ENCODE measurements at places on chromosomes 16 and 17. TPM values are rescaled to one million over a fixed set of nuclear protein-coding genes. Genes with fewer than 3 reads are reported as not detected.

GRCh38 chr17:42850954-42851353, at the start of gene AOC3:
TSS of gene AOC3 (plus strand) at chr17:42851199. CDS start at chr17:42851344, 145 bp downstream.
- DNase-seq: no peak

- DNase-seq: no peak
Observed at GRCh38 chr17:41147531-41148204, 2.0 kb downstream of the KRTAP4-5 start.

DNA sequence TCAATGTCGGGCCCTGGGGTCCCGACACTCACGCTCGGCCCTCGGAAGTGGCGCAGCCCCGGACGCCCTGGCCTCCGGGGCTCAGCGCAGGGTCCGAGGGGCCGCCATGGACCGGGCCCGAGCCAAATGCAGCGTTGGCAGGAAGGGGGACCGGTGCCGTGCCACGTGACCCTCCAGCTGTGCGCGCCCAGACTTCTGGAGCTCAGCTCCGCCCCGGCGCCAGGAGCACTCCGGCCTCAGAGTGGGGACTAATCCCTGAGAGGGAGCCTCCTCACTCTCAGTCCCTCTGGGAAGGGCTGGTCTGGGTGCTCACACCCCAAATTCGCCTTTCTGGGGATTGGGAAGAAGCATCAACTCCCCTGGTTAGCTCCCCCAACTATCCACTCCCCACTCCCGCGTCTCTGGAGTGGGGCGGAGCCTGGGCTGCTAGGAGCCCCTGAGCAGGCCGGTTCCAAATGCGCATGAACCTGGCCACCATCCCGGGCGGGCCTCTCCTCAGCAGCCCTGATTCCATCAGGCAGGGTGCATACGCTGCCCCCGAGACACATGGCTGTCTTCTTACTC, at the start of gene B3GNT9:
Gene B3GNT9 (minus strand): TSS at position 166 of the 564 bp plus-strand sequence. CDS start 513 bp downstream, outside the sequence.
- peak; percentile 87 for DNase-seq

METRN gene
- 82.0 TPM for polyA plus RNA-seq

DNA sequence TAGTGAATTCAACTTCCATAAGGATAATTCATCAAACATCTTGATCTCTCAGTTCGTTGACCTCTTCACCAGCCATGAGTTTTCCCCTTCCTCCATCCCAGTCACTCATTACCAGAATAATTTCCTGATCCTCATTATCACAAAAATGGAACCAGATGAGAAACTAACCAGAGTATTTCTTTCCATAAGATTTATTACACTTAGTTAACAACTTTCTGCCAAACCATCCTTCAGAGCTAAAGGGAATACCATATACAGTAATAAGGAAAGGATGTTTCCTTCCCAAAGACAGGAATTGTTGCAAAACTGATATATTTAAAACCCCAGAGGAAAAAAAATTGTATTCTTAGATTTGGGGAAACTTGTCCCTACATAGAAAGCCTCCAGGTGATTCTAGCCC, 8.6 kb downstream of the KRTAP29-1 start:
- DNase-seq: no peak

DNA sequence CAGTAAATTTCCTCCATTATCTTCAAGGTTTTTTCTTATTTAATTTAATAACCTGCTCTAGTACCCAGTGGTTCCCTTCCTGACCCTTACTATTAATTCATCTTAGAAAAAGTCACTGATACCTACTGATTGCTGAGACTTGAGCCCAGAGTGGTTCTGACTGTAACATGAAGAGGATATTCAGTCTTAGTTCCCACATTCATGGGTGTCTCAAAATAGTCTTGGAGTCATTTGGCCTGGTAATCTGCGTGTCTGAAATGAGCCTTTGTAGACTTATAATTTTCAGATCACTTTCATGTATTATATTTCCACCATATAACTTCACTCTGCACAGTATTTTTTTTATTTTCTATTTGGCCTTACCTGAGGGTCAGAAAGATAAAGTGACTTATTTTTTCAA, 732.0 kb upstream of the KIF2B start:
- no peak for DNase-seq

GRCh38 chr17:61402978-61403800, 3.5 kb downstream of the TBX2 start:
- no peak for DNase-seq

DNA sequence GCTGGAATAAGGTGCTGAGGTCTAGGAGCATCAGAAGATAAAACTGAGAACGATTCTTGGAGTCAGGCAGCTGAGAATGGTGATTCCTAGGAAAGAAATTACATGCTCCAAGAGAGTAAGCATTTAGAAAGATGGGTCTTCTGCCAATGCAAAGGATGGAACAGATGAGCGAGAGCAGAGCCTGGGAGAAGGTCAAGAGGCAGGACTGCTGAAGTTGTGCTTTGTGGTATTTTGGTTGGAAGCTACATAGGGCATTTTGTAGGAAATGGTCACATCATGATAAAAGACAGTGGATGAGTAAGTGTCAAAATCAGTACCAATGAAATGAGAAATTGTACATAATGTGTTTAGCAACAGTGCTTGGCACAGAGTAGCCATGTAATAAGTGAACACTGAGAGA, 1.4 kb upstream of the CRYM start:
- DNase-seq: no peak

- DNase-seq: no peak
Observed at GRCh38 chr17:40873801-40874200, 6.8 kb upstream of the KRT12 start.

GRCh38 chr16:30473231-30474073, 910 bp downstream of the ITGAL start:
- DNase-seq: no peak

DLX3 gene
- 0.33 TPM for polyA plus RNA-seq

GRCh38 chr16:84548971-84549844, 44.7 kb upstream of the MEAK7 start:
- no peak for DNase-seq

DNA sequence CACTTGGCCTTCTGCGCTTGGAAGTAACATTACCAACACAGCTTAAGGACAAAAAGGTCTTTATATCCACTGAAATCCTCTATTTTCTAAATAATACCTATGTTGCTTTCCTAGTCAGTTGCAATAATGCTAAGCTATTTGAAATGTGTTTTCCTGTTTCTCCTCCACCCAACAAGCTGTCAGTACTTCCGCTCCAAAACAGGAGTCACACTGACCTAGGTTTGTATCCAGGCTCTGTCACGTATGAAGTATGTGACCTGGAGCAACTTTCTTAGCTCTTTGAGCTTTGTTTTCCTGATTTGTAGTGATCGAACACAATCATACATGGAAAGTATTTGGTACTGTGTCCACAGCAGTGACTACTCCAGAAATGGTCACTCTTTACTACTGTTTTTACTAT, 24.3 kb upstream of the MYLK3 start:
- no peak for DNase-seq

KIF19 gene
- 5.7 TPM for polyA plus RNA-seq

GRCh38 chr16:54066451-54067105, 220.0 kb downstream of the IRX3 start:
- DNase-seq: no peak

- DNase-seq: no peak
Observed at GRCh38 chr16:89326721-89327120, 109.2 kb downstream of the ZNF778 start.

DNA sequence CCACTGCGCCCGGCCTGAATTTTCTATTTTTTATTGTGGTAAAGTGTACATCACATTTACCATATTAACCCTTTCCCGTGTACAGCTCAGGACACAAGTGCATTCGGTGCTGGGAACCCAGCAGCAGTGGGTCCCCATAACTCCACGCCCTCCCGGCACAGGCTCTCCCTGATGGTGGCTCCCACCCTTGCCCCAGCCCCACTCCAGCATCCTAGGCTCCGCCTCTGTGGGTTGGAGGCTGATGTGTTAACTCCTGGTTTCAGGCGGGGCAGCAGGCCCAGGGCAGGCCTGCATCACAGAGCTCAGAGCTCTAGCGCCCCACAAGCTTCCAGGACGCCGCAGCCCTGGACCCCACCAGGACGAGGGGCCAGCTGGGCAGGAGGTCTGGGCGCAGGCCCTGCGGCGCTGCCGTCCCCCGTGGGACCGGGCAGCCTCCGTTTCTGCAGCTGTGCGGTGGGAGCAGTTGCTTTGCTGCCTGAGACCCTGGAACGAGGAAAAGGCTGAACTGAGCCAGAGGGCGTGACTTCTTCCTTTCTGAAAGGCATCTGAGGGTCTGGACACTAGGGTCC, 19.6 kb downstream of the ZFPM1 start:
- DNase-seq: no peak

SMURF2 gene
- polyA plus RNA-seq: 6.0 TPM

CRHR1 gene
- polyA plus RNA-seq: not detected

TMEM106A gene
- 6.8 TPM for polyA plus RNA-seq

DNA sequence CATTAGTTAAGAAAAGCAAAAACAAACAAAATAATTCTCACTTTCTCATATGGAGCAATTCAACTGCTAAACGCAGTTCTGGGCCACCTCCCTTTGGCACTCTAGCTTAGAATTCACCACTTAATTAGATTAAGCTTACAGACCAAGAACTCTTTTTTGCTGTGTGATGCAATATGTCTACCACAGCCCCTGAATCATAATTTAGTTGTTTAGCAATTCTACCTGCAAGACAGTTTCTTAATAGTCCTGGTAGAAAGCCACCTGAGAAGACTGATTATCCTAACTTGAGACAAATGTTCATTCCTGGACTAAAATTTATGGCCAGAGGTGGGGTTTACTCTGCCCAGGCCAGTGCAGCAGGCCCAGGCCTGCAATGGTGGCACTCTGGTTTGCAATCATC, 205.9 kb downstream of the HS3ST3A1 start:
- no peak for DNase-seq

GRCh38 chr17:68033636-68034451, 1.7 kb upstream of the KPNA2 start:
- no peak for DNase-seq

CD300E gene
- 0.31 TPM for polyA plus RNA-seq

DNA sequence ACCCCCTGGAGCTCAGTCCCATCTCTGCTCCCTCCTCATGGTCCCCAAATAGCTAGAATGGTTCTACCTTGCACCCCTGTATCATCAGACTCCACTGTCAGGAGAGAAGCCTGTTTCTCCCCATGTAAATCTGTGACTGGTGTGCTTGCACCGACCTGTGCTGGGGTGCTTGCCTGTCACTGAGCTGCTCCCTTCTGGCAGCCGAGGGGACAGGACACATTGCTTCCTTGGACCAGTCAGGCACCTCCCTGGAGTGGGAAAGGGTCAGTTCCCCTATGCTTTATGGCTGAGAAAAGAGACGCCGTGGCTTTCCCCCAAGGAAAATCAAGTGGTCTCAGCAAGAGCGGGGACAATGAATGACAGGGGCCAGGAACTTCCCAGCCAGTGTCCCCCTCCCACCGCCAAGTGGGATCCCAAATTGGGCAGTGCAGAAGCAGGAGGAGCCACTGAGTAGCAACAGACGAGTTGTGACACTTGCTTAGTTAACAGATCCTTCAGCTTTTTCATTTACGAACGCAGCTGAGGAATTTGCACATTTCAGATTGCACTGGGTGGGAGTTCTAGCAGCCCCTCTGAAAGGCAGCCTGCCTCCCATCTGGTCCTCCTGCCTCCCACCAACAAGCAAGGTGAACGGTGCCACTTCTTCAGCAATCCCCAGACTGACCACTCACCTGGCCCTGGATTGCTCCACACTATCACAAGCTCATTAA, 156.4 kb downstream of the KATNIP start:
- DNase-seq: no peak

- no peak for DNase-seq
Observed at GRCh38 chr16:68388124-68388523, 60.2 kb downstream of the SMPD3 start.

- DNase-seq: no peak
Observed at GRCh38 chr16:76926595-76926994, 264.4 kb upstream of the MON1B start.

- DNase-seq: no peak
Observed at GRCh38 chr17:32875923-32876416, 954 bp downstream of the MYO1D start.

SPN gene
- 0.16 TPM for polyA plus RNA-seq

VTN gene
- polyA plus RNA-seq: 14.6 TPM

NACA2 gene
- 0.12 TPM for polyA plus RNA-seq

DNA sequence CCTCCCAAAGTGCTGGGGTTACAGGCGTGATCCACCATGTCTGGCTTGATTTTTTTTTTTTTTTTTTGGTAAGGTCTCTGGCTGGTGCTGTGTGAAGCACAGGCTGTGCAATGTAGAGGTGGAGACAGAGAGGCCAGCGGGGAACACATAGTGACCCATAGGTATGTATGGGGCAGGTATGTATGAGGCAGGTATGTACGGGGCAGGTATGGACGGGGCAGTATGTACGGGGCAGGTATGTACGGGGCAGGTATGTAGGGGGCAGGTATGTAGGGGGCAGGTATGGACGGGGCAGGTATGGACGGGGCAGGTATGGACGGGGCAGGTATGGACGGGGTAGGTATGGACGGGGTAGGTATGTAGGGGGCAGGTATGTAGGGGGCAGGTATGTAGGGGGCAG, 5.0 kb downstream of the RPL3L start:
- DNase-seq: no peak

- no peak for DNase-seq
Observed at GRCh38 chr16:3856367-3857141, 24.0 kb downstream of the CREBBP start.

BICDL2 gene
- 126 TPM for polyA plus RNA-seq

GCGR gene
- 22.7 TPM for polyA plus RNA-seq

- DNase-seq: peak; percentile 61
Observed at GRCh38 chr16:89192956-89193575, 7.3 kb downstream of the SLC22A31 start.

GRCh38 chr16:57166951-57167350, 18.9 kb downstream of the PSME3IP1 start:
- DNase-seq: no peak

DNA sequence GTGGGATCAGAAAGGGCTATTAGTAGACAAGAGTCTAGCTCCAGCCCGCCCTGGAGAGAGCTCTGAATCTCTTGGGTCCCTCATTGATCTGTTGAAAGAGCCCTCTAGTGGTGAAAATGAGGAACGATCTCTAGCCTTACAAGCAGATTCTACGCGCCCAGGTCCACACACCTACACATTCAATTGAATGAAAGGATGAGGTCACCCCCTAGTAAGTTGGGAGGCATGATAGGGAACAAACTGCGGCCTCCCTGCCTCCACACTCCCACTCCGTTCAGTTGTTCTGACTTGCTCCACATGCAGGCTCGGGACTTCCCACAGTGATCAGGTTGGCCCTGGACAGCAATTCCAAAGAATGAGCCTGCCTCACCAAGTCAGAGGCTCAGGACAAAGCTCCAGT, 2.9 kb upstream of the CACNG3 start:
- no peak for DNase-seq

GRCh38 chr17:63675607-63676546, 24.0 kb downstream of the LIMD2 start:
- DNase-seq: peak; percentile 91
